ENCODE measurements at places on chromosomes 4 and X.

- H3K4me1 ChIP-seq: no peaks in the 10 kb centered on the region
- H3K27ac ChIP-seq: no peak overlapping the region
- no peak for DNase-seq
Observed at GRCh38 chrX:9730752-9731151, 34.9 kb downstream of the GPR143 start.

DNA sequence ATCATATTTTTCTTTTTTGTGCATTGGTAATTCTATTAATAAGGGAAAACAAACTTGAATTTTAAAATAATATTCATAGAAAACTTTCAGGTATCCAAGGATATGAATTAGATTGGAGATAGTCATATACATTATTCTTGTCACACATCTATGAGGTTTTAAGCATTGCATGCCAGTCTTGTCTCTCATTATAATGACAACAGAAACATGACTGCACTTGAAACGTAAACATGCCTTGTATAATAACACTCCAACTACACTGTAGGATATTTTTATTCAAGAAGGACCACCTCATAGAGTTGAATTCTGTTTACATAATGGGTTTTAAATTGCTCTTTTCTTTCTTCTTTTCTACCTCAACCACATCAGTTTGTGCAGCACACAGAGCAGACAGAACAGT, 104.5 kb downstream of the DCAF8L2 start:
- H3K4me1 ChIP-seq: no peaks in the 10 kb centered on the region
- H3K27me3 ChIP-seq: no peaks in the 10 kb centered on the region
- DNase-seq: no peak
- H3K27ac ChIP-seq: no peak overlapping the region

DNA sequence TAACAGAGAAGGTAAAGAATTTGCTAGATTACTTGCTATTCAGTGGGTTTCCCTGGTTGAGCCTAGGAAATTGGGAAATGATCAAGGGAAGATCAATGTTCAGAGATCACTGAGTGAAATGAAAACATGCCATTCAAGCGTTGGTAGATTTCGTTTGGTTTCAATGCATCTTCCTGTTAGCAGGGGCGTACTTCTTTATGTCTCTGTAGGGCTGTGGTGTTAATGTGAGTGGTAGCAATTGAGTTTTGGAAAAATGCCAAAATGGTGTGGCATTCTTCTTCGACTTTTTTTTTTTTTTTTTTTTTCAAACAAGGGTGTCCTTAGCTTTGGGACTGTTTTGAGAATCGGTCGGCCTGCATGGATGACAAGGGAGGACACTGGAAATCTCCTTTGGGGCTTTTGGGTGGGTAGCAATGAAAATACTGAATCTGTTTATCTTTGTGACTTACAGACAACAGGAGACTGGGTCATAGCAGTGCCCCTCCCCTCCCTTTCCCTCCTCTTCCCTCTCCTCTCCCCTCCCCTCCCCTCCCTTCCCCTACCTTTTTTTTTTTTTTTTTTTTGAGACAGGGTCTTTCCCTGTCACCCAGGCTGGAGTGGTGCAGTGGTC, 50.4 kb downstream of the SPRY1 start:
- peak overlapping the region; percentile 7 for H3K27ac ChIP-seq
- no peaks in the 10 kb centered on the region for H3K36me3 ChIP-seq
- no peaks in the 10 kb centered on the region for H3K27me3 ChIP-seq
- peak overlapping the region; percentile 37 for H3K4me3 ChIP-seq

DNA sequence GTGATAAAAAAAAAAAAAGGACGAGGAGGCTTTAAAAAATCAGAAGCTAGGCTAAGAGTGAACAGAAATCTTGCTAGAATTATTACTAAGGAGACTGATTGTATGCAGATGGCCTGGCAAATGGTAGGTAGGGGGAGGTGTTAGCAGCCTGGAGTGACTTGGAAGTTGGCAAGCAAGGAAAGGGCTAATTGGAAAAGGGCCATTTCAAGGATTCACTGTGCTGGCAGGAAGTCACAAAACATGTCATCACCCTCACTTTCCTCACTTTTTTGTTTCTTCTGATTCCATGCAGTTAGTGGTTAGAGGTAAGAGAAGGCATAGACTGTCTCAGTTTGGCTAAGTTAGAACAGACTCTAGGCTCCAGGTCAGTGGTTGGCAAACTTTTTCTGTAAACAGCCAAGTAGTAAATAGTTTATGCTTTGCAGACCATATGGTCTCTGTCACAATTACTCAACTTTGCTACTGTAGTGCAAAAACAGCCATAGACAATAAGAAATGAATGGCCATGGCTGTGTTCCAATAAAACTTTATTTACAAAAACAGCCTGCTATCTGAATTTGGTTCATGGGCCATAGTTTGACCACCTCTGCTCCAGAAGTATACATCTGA, 646.5 kb upstream of the ACTRT1 start:
- H3K4me3 ChIP-seq: no peak overlapping the region
- H3K27me3 ChIP-seq: no peaks in the 10 kb centered on the region
- no peak for DNase-seq
- no peak overlapping the region for H3K27ac ChIP-seq
- H3K4me1 ChIP-seq: no peaks in the 10 kb centered on the region

GRCh38 chr4:7241597-7242125, 49.3 kb downstream of the SORCS2 start:
- no peaks in the 10 kb centered on the region for H3K4me1 ChIP-seq
- no peak for DNase-seq
- no peaks in the 10 kb centered on the region for H3K36me3 ChIP-seq
- H3K27ac ChIP-seq: no peak overlapping the region

DNA sequence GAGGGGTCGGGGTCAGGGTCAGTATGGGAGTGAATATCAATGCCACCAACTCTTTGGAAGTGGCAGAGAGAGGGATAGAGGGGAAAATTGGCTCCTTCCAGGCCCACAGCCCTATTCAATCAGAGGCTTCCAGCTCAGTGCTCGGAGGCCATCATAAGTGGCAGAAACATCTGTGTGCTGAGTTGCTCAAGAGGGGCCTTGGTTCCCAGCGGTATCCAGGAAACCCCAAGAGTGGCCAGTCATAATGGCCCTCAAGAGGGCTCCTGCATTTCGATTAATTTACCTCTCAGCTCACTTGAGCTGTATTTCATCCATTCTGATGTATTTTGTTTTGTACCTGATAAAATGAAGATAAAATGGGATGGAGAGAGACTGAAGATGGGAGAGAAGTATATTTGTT, 154.3 kb upstream of the EOLA2 start:
- no peak for DNase-seq
- H3K27ac ChIP-seq: no peak overlapping the region
- H3K36me3 ChIP-seq: no peaks in the 10 kb centered on the region
- H3K4me3 ChIP-seq: no peak overlapping the region
- H3K27me3 ChIP-seq: no peaks in the 10 kb centered on the region

DNA sequence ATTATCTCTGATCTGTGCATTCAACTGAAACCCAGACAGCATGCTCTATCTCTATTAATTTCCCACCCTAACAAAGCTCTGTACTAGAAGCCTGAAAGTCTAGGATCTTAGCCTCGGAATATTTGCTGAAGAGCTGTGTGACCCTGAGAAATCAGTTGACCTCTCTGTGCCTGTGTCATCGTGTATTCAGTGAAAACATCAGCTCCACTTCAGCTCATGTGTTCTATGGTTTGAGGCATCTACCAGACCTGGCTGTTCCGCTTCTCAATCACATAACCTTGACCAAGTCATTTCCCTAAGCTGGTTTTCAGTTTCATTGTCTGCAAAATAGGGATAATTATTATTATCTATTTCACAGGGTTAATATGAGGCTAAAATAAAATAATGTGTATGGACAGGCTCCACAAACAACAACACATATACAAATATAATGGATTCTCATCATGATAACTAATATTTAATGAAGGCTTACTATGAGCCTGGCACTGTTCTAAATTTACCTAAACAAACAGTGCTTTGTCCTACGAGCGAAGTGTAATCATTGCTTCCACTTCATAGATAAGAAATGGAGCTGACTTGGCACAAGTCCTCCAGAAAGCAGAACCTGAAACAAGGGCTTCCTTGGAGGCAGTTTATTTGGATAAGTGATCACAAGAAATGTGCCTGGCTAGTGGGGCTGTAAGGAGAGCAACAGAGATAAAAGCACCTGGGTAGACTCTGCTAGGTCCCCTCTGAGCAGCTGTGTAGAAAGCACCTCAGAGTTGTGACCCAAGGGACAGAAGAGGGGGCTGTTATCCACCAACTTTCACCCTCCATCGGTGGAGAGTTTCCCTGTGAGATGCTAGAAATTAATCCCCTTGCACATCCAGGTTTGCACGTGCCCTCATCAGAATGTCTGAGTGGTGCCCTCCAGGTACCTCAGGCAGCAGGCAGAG, 356.9 kb downstream of the RAB28 start:
- H3K27ac ChIP-seq: no peak overlapping the region
- no peaks in the 10 kb centered on the region for H3K27me3 ChIP-seq
- no peaks in the 10 kb centered on the region for H3K36me3 ChIP-seq
- no peak for DNase-seq
- no peak overlapping the region for H3K4me3 ChIP-seq

DNA sequence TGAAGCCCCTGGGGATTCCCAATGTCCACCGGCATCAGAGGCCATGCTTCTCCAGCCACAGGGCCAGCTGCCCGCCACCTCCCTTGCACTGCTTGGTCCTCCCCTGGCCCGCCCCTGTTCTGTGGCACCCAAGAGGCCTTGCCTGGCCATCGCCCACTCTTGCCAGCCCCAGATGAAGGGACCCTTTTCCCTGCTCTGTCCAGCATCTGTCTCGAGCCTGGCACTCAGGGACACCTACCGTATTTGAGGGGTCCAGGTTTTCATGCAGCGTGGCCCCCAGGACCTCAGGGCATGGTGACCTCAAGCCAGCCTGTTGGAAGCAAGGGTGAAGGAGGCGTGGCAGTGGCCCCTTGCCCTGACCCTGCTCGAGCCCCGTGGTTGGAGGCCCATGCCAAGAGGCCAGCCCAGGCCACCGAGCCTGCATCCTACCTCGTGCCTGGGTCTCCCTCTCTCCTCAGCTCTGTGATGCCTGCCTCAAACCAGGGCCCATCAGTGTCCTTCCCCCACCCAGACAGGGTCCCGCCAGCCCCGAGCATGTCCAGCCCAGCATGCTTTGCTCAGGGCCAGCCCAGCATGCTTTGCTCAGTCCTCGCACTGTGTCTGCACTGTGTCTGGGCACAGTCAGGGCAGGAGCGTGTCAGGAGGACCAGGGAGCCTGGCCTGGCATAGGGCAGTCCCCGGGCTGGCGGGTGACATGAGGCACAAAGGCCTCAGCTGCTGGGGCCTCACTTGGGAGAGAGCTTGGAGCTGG, 14.3 kb upstream of the FGFR3 start:
- no peaks in the 10 kb centered on the region for H3K27me3 ChIP-seq
- no peak overlapping the region for H3K4me3 ChIP-seq
- no peaks in the 10 kb centered on the region for H3K36me3 ChIP-seq
- no peak for DNase-seq

- no peaks in the 10 kb centered on the region for H3K4me1 ChIP-seq
- no peaks in the 10 kb centered on the region for H3K27me3 ChIP-seq
- no peaks in the 10 kb centered on the region for H3K36me3 ChIP-seq
- no peak overlapping the region for H3K4me3 ChIP-seq
Observed at GRCh38 chr4:181845617-181846016, 397.6 kb upstream of the TENM3 start.

GRCh38 chr4:111268769-111269414, 646.0 kb upstream of the PITX2 start:
- H3K27me3 ChIP-seq: no peaks in the 10 kb centered on the region
- DNase-seq: no peak
- no peaks in the 10 kb centered on the region for H3K4me1 ChIP-seq
- H3K36me3 ChIP-seq: no peaks in the 10 kb centered on the region

- H3K4me3 ChIP-seq: no peak overlapping the region
- H3K27me3 ChIP-seq: no peaks in the 10 kb centered on the region
- peaks cover 14% of the 10 kb centered on the region for H3K4me1 ChIP-seq
- no peak for DNase-seq
- no peaks in the 10 kb centered on the region for H3K36me3 ChIP-seq
Observed at GRCh38 chr4:52825460-52826090, 36.5 kb upstream of the RASL11B start.

- DNase-seq: no peak
- no peak overlapping the region for H3K27ac ChIP-seq
- no peak overlapping the region for H3K4me3 ChIP-seq
- no peaks in the 10 kb centered on the region for H3K36me3 ChIP-seq
- no peaks in the 10 kb centered on the region for H3K4me1 ChIP-seq
Observed at GRCh38 chr4:45688341-45688740, 435.5 kb downstream of the GABRG1 start.

GRCh38 chr4:19725130-19725529, 526.6 kb upstream of the SLIT2 start:
- no peak for DNase-seq
- peaks cover 5% of the 10 kb centered on the region for H3K4me1 ChIP-seq
- H3K27me3 ChIP-seq: no peaks in the 10 kb centered on the region
- H3K27ac ChIP-seq: no peak overlapping the region

- no peaks in the 10 kb centered on the region for H3K36me3 ChIP-seq
- no peaks in the 10 kb centered on the region for H3K27me3 ChIP-seq
- DNase-seq: no peak
- no peak overlapping the region for H3K4me3 ChIP-seq
Observed at GRCh38 chr4:137641544-137641943, 109.2 kb upstream of the PCDH18 start.

DNA sequence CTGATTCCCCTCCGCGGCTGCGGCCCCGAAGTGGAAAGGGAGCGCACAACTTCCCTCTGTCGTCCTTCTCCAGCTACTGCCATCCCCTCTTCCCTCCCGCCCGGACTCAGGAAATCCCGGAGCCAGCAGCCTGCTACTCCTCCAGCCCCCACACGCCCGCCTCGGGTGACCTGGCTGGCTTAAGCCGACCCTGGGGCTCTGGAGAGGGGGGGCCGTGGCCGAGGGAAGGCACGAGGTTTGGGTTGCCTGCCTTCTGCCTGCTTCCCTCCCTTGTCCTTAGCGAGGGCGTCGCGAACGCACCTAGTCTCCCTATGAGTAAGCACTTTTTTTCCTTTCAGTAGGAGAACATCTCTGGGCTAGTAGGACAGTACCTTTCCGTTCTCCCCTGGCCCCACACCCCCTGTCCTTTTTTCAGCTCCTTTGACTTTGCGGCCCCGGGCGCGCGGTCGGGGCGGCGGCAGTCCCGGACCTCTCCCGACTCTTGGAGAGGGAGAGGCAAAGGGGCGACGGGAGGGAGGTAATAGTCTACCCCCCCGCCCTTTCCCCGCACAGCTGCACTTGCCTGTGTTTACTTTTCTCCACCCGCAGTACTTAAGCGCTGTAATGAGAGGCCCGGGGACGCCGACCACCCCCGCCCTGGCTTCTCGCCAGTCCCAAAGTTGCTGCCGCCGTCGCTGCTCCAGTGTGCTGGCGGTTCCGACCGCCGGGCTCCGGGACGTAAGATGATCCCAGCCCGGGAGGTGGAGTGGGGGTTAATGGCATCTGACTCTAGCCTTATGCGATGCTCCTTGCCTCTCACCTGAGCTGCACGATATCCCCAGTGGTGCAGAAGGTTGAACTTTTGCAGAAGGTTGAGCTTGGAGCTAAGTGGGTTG, 868 bp downstream of the PLS3 start:
- H3K27me3 ChIP-seq: peaks cover 8% of the 10 kb centered on the region
- H3K4me1 ChIP-seq: peaks cover 6% of the 10 kb centered on the region
- H3K27ac ChIP-seq: no peak overlapping the region
- DNase-seq: no peak
- peak overlapping the region; percentile 49 for H3K4me3 ChIP-seq

Measured in naive thymus-derived CD8-positive, alpha-beta T cell (primary cell).